ENCODE measurements at places on chromosomes 2 and 18.
A peak's percentile ranks its signal among the peaks of the same experiment; 100 is the strongest.

- no peak for DNase-seq
These were observed 133.9 kb upstream of the CTAGE1 start for GRCh38 chr18:22551536-22552151.

DNA sequence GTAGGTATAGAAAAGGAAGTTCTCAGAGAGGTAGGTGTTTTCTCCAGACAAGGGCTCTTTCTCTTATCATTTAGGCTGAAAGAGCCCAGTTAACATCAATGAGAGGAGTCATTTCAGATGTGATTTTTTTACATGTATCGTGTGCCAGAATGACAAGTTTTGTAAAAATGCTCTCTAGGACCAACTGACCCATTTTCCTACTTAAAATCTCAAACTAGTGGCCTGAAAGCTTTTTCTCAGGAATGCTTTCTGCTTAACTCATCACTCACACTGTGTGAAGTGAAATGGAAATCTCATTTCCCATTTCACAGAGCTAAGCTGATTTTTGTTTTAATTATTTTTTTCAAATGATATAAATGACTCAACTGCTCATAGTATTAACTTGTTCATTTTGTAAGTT is 128.7 kb upstream of the CYP26B1 start:
- no peak for DNase-seq

GRCh38 chr18:59898093-59898492 is 1.7 kb upstream of the PMAIP1 start:
- DNase-seq, result no peak

DNA sequence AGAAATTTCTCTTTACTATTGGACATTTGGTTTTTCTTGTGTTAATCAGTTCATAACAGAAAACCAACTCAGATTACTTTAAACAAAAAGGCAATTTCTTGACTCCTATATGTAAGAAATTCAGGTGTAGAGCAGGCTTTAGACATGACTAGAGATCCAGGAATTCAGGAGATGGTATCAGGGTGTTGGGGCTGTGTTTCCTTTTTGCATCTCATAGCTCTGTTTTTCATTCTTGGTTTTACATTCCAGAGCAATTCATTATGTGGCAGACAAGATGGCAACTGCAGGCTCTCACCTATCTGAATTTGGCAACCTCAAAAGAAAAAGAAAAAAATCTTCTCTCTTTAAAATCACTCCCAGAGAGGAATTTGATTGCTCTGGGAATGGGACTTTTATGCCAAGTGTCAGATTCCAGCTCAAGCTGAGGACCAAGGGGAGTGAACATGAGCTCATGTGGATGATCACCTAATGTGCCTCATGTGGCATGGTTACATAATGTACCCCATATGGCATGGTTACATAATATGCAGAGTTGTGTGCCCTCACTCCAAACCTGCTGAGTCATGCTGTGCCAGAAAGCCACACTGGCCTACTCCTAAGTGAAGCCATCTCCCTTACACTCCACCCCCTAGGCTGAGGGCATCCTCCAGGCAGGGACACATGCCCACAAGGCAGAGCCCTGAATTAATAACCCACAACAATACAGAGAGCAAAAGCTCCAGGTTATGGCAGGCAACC is 282.7 kb downstream of the MBD2 start:
- DNase-seq, result no peak

GRCh38 chr18:75129717-75130477 is 79.0 kb downstream of the PTGR3 start:
- no peak for DNase-seq

DNA sequence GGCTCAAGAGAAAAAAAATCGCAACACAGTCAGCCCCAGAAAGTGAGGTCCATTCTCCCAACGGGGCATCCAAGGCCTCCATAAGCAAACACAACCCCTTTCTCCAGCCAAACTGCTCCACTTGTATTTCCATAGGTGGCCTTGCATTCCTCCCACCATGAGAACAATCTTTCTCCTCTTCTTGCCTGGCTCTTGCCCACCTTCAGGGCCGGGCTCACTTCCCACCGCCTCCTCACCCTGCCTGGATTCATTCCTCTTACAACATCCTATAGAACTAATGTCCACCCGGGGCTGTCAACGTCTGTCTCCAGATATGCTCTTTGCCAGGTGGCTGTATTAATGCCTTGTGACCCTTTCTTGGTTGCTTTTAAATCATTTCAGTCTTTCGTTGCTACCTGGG is 124.5 kb downstream of the SMAD7 start:
- peak; percentile 31 for DNase-seq

- no peak for DNase-seq
These were observed 46.6 kb downstream of the CDH20 start for GRCh38 chr18:61379827-61380226.

GRCh38 chr18:55857409-55857808 is 269.4 kb upstream of the TCF4 start:
- no peak for DNase-seq

DNA sequence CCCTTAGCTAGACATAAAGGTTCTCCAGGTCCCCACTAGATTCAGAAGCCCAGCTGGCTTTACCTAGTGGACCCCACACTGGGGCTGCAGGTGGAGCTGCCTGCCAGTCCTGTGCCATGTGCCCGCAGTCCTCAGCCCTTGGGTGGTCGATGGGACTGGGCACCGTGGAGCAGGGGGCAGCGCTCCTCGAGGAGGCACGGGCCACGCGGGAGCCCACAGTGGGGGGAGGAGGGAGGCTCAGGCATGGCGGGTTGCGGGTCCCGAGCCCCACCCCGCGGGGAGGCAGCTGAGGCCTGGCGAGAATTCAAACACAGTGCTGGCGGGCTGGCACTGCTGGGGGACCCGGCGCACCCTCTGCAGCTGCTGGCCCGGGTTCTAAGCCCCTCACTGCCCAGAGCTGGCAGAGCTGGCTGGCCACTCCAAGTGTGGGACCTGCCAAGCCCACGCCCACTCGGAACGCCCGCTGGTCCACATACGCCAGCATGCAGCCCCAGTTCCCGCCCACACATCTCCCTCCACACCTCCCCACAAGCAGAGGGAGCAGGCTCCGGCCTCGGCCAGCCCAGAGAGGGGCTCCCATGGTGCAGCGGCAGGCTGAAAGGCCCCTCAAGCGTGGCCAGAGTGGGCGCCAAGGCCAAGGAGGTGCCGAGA is 119.7 kb upstream of the NRXN1 start:
- DNase-seq, result no peak

DNA sequence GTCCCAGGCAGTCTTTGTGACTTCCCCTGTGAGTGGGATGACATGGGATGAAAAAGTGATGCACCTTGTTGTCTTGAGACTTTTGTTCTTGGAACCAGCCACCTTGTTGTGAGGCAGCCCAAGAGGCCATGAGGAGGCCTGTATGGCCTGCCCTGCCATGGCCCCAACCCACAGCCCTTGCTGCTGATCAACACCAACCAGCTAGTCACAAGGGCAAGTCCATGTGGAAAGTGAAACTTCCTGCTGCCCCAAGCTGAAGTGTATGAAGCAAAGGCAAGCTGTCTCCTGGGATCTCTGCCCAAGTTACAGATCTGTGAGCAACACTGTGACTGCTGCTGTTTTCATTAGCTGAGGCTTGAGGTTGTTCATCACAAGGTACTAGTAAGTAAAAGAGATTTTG is 21.6 kb downstream of the TMEM18 start:
- peak; percentile 26 for DNase-seq

DNA sequence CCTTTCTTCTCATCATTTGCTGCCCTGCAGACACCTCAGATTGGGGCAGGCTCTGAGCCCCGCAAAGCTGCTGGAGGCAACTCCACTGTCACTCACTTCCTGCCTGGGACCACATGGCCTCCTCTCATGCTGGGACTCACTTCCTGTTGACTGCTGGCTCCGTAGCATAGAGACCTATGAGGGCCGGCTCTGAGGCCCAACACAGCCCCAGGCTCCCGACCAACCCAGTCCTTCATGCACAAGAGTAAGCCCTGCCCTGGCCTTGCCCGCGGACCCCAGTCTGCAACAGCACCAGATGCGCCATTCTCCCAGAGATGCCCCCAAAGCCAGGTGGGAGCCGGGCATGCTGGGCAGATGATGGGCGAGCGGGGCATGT is 55.7 kb downstream of the DNMT3A start:
- no peak for DNase-seq

DNA sequence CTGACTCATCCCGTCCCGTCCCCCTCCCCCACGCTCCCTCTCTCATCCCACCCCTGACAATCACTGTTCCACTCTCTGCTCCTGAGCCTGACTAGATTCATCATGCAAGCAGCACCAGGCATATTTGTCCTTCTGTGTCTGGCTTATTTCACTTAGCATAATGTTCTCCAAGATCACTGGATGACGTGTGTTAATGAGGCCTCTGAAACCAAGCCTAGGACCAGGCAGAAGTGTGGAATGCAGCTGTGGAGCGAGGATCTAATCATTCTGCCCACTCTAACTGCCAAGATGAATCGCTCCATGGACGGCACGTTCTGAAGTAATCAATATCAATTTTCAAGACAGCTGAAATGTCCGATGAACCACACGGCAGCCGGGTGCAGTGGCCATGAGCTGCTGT is 122.4 kb upstream of the ZNF236 start:
- no peak for DNase-seq

DNA sequence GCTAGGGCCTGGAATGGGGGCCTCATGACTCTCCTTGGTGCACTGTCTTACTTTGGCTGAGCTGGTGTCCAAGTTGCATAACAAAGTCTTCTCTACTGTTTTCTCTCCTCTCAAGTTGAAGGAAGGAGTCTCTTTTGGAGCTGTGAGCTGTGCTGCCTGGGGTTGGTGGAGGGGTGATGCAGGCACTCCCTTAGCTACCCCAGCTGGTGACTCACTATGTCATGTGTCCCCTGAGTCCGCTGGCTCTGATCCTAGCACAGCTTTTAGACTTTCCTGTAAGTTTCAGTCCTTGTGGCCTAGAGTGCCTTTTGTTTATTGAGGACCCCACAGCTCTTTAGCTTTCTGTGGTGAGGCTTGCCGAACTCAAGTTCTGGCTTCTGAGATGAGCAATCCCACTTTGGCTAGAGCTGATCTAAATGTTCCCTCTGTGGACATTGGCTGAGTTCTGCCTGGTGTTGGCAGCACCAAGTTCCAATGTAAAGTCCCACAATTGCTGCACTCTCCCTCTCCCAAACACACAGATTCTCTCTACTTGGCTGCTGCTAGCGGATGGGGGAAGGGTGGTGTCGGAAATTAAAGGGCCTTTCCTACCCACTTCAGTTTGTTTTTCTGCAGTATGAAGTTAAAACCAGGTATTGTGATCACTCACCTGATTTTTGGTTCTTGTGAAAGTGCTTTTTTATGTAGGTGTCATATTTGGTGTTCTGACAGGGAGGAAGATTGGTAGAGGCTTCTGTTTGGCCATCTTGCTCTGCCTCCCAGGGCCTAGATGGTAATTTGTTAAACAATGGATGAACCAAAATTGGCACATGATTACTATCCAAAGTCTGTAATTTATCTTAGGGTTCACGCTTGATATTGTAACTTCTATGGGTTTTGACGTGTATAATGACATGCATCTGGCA is 83.2 kb downstream of the COMMD1 start:
- no peak for DNase-seq

DNA sequence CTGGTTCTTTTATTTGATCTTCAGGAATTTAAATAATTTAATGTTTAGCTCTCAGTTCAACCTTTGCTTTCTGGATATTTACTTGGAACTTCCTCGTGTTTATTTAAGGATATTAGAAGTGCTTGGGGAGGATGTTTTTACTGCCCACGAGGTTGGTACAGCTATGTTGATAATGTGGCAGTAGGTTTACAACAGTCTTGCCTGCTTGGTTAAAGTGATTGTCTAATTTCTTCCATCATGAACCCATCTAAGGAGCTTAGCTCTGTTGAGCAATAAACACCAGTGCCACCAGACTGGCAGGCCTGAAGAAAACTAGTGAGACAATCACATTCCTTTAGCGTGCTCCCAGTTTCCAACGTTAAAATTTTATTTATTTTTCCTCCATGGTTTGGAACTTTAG is 94.5 kb downstream of the ICOS start:
- no peak for DNase-seq

DNA sequence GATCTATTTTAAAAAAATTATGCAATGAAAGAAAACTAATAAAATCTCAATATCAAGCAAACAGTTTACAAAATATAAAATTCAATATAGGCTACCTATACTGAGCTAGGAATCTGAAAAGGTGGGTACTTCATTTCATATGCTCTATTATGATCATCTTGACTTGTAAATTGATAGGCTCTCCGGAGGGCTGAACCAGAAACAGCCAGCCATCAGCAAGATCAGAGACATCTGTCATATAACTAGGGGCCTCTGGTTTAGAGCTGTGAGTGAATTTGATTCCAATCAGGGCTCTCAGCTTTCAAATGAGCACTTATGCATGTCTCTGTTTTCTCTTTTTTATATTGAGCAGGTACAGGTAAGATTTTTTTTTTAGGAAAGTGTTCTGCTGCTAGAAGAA is 114.2 kb downstream of the SPHKAP start:
- no peak for DNase-seq

- no peak for DNase-seq
These were observed 55.4 kb downstream of the MAP4K3 start for GRCh38 chr2:39381653-39382052.

- DNase-seq, result no peak
These were observed 34.1 kb upstream of the GCC2 start for GRCh38 chr2:108414945-108415344.

DNA sequence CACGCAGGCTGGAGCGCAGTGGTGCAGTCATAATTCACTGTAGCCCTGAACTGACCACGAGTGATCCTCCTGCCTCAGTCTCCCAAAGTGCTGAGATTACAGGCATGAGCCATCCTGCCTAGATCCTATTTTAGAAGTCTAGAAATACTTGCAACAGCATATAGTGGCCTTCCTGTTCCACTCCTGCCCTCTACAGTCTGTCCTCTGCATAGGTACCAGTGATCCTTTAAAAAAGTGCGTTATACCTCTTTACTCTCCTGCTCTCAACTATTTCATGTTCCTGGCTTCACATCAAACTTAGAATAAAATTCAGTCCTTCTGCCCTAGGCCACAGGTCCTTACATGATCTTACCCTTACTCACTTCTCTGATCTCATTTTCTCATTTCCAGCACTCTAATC is 6.0 kb downstream of the COMMD1 start:
- DNase-seq, result no peak

GRCh38 chr18:23757437-23757733 is 68.1 kb downstream of the LAMA3 start:
- DNase-seq, result no peak

- no peak for DNase-seq
These were observed 469.0 kb upstream of the SALL3 start for GRCh38 chr18:78510636-78511035.

- no peak for DNase-seq
These were observed 369.9 kb downstream of the LPIN1 start for GRCh38 chr2:12116228-12116750.

- DNase-seq, result no peak
These were observed 31.4 kb downstream of the FECH start for GRCh38 chr18:57555134-57555533.

DNA sequence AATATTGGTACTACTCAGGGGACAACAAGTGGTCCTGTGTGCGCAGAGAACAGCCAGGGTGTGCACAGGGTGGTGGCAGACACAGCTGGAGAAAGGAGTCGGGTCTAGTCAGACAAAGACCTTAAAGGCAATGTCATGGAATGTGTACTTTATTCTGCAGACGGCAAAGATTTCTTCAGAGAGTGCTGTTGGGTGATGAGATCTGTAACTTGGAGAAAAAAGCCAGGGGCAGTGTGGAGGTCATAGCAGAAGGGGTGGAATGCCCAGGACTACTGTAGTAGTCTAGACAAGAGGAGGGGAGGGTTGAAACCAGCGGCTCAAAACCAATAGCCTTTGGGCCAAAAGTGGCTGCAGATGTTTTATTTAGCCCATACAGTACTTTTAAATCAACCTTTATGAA is 121.3 kb upstream of the ZFP36L2 start:
- no peak for DNase-seq

- no peak for DNase-seq
These were observed 22.4 kb downstream of the GREB1 start for GRCh38 chr2:11556101-11556806.
